Activated gamma-delta T cell treated with Interleukin-2 at 50 U/mL for 16 hours (primary cell): ENCODE measurements at places on chromosomes 2 and 18.

DNA sequence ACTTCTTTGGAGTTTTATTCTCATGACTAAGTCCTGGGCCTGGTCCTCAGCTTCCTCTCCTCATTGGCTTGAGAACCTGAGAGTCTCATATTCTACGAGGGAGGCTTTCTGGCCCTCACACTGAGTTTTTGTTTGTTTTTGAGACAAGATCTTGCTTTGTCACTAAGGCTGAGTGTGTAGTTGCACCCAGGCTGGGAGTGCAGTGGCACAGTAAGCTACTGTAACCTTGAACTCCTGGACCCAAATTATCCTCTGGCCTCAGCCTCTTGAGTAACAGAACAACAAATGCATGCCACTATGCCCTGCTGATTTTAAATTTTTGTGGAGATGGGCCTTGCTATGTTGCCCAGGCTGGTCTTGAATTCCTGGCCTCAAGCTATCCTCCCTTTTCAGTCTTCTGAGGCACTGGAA, 22.6 kb downstream of the PRKRA start:
- no peak for DNase-seq

DNA sequence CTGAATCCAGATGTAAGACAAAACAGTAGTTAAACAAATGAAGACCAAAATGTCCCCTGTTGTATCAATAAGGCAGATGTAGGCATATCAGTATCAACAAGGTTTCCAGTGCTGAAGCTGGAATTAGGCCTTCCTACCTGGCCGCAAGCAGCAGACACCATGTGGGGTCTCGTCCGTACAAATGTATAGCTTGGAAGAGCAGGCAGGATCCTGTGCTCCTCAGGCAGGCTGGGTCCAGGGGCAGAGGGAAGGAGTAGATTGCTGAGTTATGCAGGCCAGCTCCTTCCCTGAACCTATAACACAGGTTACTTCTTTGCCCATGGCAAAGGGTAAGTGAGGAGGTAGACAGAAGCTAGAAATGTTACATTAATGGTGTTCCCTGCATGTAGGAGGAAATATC, 23.5 kb downstream of the NTSR2 start:
- DNase-seq: no peak

GRCh38 chr2:25341011-25341727, 556 bp downstream of the DNMT3A start:
- DNase-seq: peak; percentile 16

- DNase-seq: no peak
Measured at GRCh38 chr2:1318366-1319009, 94.8 kb upstream of the TPO start.

- DNase-seq: no peak
Measured at GRCh38 chr2:217223222-217223930, 363.5 kb upstream of the TNP1 start.

- no peak for DNase-seq
Measured at GRCh38 chr2:10385501-10385900, 62.6 kb downstream of the ODC1 start.

DNA sequence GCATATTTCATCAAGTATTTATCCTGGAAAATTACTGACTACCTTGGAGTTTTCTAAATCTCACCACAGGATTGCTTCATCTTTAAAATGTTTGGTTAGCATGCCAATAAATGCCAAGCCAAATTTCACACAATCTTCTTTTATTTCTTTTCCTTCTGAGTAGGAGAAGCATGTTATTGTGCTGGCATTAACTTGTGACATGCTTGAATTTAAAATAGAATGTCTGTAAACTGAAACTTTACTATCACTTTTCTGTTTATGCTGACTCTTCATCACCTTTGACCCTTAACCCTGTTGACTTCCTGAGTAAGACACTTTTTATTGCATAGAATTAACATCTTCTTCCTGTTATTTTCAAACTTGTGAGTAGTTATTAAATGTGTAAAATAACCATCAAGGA, 56.2 kb upstream of the LRRTM4 start:
- no peak for DNase-seq

GRCh38 chr2:210584834-210585233, 28.4 kb downstream of the CPS1 start:
- DNase-seq: no peak

DNA sequence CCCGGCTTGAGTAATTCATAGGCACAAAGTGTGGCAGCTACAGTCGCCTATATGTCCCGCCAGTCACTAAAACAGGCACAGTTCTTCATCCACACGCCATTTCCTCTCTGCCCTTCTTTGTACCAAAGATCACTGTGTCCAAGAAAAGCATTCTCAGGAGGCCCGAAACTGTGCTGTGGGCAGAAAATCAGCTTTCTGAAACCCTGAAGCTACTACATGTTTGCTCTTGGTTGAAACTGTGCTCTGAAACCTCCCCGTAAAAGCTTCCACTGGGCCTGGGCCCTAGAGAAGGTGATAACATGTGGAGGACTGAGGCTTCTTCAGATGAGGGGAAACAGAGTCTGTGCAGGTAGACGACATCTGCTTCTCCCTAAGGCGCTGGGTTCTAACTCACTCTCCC, 75.6 kb upstream of the ID2 start:
- no peak for DNase-seq

- no peak for DNase-seq
Measured at GRCh38 chr2:197216361-197216979, 94.1 kb downstream of the ANKRD44 start.

GRCh38 chr2:166944909-166945308, 56.6 kb downstream of the XIRP2 start:
- DNase-seq: no peak

- no peak for DNase-seq
Measured at GRCh38 chr18:51007790-51008139, 22.2 kb upstream of the SMAD4 start.

- peak; percentile 63 for DNase-seq
Measured at GRCh38 chr2:171160119-171160955, at the start of gene TLK1. Gene TLK1, minus strand, starts transcription at chr2:171160893. Its CDS starts 465 bp downstream, at chr2:171160428.

DNA sequence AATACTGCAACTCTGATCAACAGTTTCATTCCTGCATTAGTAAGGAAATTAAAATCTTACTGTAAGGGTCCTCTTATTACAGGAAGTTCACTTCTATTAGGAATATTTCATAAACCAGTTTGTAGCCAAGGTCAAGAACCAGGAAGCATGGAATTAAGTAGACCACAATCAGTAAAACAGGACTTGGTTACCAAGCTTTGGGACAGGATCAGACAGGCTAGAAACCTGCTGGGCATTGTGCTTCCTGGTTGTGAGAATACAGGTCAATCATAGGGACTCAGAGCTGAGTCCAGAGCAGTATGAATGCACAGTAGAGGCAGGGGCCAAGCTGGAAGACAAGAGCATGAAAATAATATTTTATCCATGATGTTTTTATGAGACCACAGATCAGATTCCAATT, 248.0 kb downstream of the IKZF2 start:
- no peak for DNase-seq

- DNase-seq: no peak
Measured at GRCh38 chr2:38661306-38661705, 4.6 kb upstream of the GALM start.

DNA sequence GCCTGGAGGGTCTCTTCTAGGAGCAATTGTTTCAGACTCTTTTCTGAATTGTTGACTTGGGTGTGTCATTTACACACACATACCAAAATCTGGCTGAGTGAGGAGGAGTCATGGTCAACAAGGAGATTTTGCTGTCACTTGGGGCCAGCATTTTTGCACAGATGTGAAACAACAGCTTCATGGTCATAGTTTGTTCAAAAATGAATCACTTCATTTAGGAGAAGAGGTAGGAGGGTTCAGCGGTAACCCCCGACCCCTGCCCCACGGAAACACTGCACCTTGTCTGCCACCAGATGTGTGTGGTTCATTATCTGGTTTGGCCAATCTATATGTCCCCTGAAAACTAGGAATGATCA, 42.2 kb downstream of the LBH start:
- no peak for DNase-seq

DNA sequence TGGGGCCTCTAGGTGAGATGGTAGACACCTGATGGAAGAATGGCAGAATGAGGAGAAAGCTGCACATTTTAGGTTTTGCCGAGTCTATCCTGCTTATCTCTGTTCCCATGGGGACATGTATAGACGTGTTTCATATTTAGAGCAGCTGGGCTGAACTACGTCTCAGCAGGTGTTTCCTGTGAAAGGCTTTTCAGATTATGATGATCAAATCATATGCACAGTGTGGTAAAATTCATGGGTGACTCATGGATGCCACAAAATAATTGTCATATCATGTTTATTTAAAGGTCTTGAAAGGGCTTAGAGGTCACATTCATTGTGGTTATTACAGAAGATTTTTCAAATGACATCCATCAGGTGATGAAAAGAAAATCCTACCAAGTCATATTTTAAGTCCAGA, 90.5 kb downstream of the ICOS start:
- no peak for DNase-seq

- DNase-seq: no peak
Measured at GRCh38 chr2:85753525-85754312, at the start of gene ATOH8. Gene ATOH8, plus strand, starts transcription at chr2:85753991. Its CDS starts 199 bp downstream, at chr2:85754190.

GRCh38 chr2:112095681-112096080, 40.6 kb downstream of the TMEM87B start:
- no peak for DNase-seq

GRCh38 chr18:58567453-58568196, 61.3 kb downstream of the ALPK2 start:
- no peak for DNase-seq

- DNase-seq: no peak
Measured at GRCh38 chr2:212794471-212794870, 255.9 kb upstream of the ERBB4 start.

DNA sequence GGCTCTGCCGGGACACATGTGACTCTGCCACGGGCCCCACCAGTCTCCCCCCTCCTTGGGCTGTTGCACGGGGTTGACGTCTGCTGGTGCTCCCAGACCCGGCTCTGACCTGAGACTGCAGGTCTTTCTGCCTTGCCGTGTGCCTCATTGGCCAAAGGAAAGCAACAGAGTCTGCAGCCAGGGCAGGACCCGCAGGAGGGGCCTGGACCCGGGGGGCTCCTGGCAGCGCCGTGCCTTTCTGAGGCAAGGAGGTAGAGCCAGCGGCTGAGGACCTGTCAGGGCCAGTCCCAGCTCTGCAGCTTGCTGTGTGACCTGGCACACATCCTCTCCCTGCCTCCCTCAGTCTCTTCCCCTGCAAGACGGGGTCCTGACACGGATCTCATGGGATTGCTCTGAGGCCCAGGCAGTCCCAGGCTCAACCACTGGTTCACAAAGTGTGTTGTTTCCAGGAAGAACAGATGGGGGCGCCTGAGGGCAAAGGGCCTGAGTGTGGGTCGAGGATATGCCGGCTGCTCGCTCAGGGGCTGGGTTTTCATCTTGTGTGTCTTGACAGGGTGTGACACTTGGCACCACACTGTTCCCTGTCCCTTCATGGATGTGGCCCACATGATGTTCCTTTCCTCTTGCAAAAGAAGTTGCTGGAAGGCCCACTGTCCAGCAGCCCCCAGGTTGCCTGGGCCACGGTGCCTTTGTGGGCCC, 9.0 kb downstream of the CAPN10 start:
- no peak for DNase-seq

GRCh38 chr2:109422758-109423500, 190.8 kb downstream of the SEPTIN10 start:
- DNase-seq: no peak

DNA sequence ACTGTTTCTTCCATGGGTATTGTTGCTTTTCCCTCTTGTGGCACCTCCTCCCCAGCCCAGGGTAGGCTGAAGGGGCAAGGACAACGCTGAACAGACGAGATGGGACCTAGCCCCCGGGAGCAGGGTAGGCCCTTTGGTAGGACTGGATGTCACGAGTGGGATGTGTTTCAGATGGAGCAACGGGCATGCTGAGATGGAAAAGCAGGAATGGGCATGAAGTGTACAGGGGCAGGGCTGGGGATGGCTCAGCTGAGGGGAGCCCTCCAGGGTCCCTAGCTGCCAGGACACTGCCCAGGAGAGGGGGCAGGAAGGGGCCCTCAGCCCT, 33.4 kb downstream of the ARHGEF4 start:
- no peak for DNase-seq

DNA sequence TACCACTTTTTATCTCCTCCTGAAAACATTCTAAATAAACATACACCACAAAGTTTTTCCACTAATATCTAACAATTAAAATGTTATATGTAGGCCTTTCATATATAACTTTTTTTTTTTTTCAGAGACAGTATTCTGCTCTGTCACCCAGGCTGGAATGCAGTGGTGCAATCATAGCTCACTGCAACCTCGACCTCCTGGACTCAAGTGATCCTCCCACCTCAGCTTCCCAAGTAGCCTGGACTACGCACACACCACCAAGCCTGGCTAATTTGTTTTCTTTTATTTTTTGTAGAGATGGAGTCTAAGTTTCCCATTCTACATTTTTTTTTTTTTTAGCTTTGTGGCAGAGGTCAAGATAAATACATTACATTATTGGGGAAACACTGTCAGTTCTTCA, 1612.6 kb upstream of the NXPH2 start:
- no peak for DNase-seq

- DNase-seq: no peak
Measured at GRCh38 chr18:9643549-9643948, 29.2 kb upstream of the PPP4R1 start.

GRCh38 chr18:23664674-23665073, 2.0 kb upstream of the ANKRD29 start:
- no peak for DNase-seq

- DNase-seq: no peak
Measured at GRCh38 chr18:13491138-13491537, 235.2 kb downstream of the FAM210A start.

DNA sequence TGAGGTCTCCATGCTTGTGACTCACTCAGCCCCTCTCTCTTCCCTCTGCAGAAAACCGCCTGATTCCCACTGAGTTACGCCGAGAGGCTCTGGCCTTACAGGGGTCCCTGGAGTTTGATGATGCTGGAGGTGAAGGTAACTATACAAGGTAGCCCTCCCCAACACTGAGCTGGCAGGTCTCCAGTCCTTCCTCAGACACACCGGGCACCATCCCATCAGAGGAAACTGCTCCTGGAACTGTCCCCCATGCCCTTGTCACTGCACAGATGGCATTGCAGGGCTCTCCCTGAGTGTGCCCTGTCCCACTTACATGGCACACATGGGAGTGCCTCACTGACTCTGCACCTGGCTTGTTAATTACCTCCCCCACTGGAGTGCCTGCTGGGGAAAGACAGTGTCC, 1.9 kb downstream of the IMP4 start:
- no peak for DNase-seq

GRCh38 chr2:238640486-238640885, 207.4 kb upstream of the TWIST2 start:
- no peak for DNase-seq

GRCh38 chr2:69209482-69209881, 177.5 kb downstream of the GFPT1 start:
- DNase-seq: no peak

DNA sequence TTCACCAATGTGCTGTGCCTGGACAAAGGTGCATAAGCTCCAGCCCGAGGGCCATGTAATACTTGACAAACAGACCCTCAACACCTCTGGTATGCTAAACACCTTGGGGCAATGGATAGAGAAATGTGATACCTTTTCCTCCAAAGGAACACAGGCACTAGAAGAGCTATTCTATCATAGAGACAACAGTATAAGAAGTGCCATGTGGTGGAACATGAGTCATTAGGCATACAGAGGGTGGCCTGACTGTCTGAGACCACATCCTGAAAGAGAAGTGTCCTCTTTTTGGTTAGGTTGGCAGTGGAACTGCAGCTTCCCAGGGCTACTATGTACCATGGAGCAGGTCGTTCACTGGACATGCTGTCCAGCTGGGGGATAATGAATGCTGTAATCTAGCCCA, 153.9 kb downstream of the INSIG2 start:
- no peak for DNase-seq

GRCh38 chr2:130776550-130776949, 21.2 kb downstream of the AMER3 start:
- no peak for DNase-seq
